ENCODE measurements at places on chromosomes 2 and 18. TPM values are rescaled to one million over a fixed set of nuclear protein-coding genes. Genes with fewer than 3 reads are reported as not detected.

GRCh38 chr2:75097831-75098230 is 101.5 kb downstream of the TACR1 start:
- no peak for DNase-seq
- peaks cover 3% of the 10 kb centered on the region for H3K4me1 ChIP-seq
- no peak overlapping the region for H3K4me3 ChIP-seq
- no peak overlapping the region for H3K27ac ChIP-seq
- H3K27me3 ChIP-seq: peaks cover 6% of the 10 kb centered on the region

- H3K36me3 ChIP-seq: no peaks in the 10 kb centered on the region
- H3K27me3 ChIP-seq: no peaks in the 10 kb centered on the region
- H3K27ac ChIP-seq: no peak overlapping the region
- no peak for DNase-seq
Observed at GRCh38 chr2:235024191-235024860, 72.5 kb downstream of the SH3BP4 start.

DNA sequence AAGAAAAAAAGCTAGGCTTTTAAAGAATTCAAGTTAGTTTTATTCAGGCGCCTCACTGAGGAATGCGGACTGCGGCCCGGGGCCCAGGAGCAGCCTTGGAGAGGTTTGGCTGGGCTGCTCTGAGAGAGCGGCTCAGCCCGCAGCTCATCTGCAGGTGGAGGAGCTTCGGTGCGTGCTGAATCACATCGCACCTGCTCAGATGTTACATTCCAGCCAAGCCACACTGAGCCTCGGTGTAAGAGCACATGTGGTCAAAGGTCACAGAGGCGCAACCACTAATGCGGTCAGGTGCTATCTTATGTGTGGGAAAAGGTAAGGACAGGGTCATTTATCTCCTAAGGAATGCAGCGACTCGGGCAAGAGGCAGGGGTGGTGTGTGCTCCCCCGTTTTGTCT is 17.1 kb upstream of the CNDP1 start:
- no peak for DNase-seq
- H3K27ac ChIP-seq: no peak overlapping the region
- no peaks in the 10 kb centered on the region for H3K27me3 ChIP-seq
- H3K4me1 ChIP-seq: no peaks in the 10 kb centered on the region
- H3K36me3 ChIP-seq: peaks cover 26% of the 10 kb centered on the region
- no peak overlapping the region for H3K4me3 ChIP-seq

DNA sequence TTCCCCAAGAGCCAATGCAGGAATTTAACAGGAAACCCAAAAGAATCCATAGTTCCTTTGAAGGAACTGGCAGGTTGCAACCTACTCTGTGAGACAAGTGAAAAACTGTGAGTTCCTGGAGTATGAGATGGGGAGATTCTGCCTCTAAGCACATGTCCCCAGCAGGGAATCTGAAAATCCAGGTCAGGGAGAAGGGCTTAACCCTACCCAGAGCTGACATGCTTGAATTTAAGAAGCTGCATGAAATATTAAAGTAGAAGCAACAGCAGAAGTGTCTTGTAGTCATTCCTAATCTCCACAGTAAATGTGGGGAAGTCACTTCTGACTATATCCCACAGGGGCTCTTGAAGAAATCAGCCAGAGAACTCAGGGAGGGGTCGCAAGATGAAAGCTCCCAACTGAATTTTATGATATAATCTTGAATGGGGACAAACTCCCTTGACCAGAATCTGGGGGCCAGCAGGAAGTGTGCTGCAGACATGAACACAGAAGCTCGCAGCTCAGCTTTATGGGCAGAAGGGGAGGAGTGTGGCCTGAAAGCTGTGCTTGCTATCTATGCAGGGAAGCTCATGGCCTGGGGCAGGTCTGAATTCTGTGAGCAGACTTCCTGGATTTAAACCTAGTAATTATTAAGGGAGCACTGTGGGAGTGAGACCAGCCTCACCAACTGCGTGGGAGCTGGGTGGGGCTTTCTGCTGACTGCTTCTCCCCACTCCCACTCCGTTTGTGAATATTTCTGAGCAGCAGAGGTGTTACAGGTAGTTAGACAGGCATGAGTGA is 184.1 kb upstream of the KYNU start:
- DNase-seq: no peak
- H3K27me3 ChIP-seq: no peaks in the 10 kb centered on the region
- no peak overlapping the region for H3K4me3 ChIP-seq
- no peaks in the 10 kb centered on the region for H3K4me1 ChIP-seq
- H3K36me3 ChIP-seq: no peaks in the 10 kb centered on the region

DNA sequence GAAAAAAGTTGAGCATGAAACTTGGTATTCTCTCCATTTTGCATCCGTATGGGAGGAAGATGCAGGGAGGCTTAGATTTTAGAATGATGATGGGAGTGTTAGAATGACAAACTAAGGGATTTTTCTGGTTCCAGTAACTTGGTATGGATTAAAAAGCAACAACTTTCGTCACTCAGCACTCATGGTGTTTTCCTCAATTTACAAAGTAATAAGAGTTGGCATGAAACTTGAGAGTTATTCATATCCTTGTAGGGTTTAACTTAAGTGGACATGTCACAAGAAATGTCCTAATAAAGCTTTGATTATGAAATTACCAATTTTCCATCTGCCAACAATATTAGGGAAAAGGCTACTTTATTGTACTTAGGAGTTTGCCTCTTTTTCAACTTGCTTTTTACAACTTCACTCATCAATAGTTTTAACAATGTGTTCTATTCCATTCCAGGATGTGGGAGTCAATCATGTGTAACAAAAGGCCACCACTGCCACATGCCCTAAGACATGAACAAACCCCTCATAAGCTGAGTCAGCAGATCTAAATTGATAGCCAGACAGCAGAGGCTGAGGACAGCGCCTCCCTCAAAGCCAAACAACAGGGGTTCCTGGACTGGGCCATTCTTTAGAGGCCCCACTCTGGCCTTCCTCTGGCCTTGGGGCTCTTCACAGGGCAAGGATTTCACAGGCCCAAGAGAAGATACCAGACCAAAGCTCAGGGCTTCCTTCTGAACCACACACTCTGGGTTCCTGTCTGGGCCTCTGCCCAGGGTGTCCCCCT is 265.8 kb downstream of the TNS1 start:
- H3K27ac ChIP-seq: no peak overlapping the region

- H3K27ac ChIP-seq: no peak overlapping the region
- no peaks in the 10 kb centered on the region for H3K4me1 ChIP-seq
- no peak for DNase-seq
- H3K27me3 ChIP-seq: peaks cover 25% of the 10 kb centered on the region
- H3K4me3 ChIP-seq: no peak overlapping the region
- no peaks in the 10 kb centered on the region for H3K36me3 ChIP-seq
Observed at GRCh38 chr2:45211636-45212035, 202.4 kb upstream of the SIX2 start.

- H3K27me3 ChIP-seq: no peaks in the 10 kb centered on the region
- peaks cover 25% of the 10 kb centered on the region for H3K4me1 ChIP-seq
- H3K27ac ChIP-seq: no peak overlapping the region
- no peak for DNase-seq
Observed at GRCh38 chr2:85545780-85546240, 6.8 kb downstream of the MAT2A start.

DNA sequence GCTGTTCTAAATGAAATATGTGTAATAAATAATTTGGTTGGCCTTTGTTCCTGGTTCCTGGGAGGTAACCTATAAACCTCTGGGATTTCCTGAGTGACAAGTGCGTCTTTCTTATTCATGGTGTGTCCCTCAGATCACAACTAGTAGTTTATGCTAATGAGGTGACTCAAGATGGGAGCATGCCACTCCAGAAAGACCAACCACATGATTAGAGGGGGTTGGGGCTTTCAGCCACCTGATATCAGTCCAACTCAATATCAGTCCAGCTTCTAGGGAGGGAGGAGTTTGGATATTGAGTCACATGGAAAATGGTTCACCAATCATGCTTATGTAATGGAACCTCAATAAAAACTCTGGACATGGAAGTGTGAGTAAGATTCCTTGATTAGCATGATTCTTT is 96.6 kb downstream of the QPCT start:
- H3K4me3 ChIP-seq: no peak overlapping the region
- no peaks in the 10 kb centered on the region for H3K36me3 ChIP-seq
- no peak overlapping the region for H3K27ac ChIP-seq
- H3K27me3 ChIP-seq: peaks cover 7% of the 10 kb centered on the region
- H3K4me1 ChIP-seq: no peaks in the 10 kb centered on the region

- no peak overlapping the region for H3K4me3 ChIP-seq
- peaks cover 7% of the 10 kb centered on the region for H3K27me3 ChIP-seq
- H3K4me1 ChIP-seq: no peaks in the 10 kb centered on the region
Observed at GRCh38 chr18:34659579-34660517, 50.2 kb upstream of the DTNA start.

DNA sequence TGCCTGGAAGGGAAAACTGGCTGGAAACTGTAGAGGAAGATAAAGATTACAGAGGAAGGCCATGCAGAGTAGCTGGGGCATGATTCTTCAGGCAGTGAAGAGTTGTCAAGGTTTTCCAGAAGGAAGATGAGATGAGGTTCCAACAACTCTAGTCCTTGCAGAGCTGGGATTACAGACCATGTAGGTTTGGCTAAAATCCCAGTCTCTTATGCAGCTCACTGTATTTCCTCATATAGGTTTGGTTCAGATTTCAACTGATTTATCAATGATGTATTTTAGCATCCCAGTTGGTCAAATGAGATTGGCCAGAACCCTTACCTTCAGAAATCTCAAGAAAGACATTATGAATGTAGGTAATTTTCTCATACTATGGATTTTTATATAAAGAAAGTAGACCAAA is 16.4 kb downstream of the FAP start:
- H3K4me1 ChIP-seq: no peaks in the 10 kb centered on the region
- no peak overlapping the region for H3K4me3 ChIP-seq
- H3K27ac ChIP-seq: no peak overlapping the region
- no peaks in the 10 kb centered on the region for H3K36me3 ChIP-seq

DNA sequence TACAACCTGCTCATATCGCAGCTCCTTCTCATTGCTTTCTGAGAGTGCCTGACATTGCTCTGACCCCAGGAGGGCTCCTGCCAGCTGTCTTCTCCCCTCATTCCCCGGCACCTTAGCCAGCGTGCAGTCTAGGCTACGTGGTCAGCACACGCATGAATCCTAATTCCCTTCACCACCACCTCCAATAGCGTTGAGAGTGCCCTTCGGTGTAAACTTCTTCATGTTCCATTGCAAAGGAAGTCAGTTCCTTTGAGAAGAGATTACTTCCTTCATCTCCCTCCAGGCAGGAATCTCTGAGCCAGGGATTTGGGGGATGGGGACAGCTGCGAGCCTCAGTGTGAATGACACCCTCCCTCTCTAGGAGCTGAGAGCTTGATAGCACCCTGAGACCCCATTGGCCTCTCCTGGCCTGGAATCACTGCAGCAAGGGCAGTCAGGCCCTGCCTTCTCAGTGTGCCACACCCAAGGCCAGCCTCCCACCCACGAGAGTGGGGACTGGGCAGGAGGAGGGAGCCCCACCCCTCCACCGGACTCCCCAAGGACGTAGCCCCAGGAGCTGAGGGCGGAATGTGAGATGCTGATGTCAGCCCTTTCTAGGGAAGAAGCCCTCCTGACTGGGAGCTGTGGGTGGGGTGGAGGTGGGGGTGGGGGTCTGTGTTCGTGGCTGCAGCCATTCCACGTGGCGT is 53.4 kb downstream of the SLC66A2 start:
- peak; percentile 26 for DNase-seq
- H3K4me1 ChIP-seq: no peaks in the 10 kb centered on the region
- H3K4me3 ChIP-seq: no peak overlapping the region
- peaks cover 3% of the 10 kb centered on the region for H3K27me3 ChIP-seq
- H3K36me3 ChIP-seq: peaks cover 13% of the 10 kb centered on the region

DNA sequence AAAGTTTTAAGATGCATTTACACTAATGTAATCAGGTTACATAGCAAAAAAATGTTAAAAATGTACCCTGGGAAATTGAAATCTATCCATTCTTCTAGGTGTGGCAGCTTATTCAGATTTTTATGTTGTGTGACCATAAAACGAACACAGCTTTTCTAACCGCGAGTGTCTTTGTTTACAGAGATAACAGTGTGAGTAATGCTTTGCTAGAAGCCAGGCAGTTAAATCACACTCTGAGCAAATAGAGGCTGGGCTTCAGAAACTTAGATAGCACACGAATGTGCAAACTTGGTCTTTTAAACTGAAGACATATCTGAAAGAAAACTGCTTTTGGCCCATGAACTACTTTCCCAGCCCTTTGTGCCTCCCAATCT is 116.1 kb downstream of the SPTBN1 start:
- peak overlapping the region; percentile 78 for H3K4me3 ChIP-seq
- no peak for DNase-seq
- peak overlapping the region; percentile 90 for H3K27ac ChIP-seq
- H3K4me1 ChIP-seq: peaks cover 82% of the 10 kb centered on the region
- H3K27me3 ChIP-seq: no peaks in the 10 kb centered on the region
- peaks cover 20% of the 10 kb centered on the region for H3K36me3 ChIP-seq

DNA sequence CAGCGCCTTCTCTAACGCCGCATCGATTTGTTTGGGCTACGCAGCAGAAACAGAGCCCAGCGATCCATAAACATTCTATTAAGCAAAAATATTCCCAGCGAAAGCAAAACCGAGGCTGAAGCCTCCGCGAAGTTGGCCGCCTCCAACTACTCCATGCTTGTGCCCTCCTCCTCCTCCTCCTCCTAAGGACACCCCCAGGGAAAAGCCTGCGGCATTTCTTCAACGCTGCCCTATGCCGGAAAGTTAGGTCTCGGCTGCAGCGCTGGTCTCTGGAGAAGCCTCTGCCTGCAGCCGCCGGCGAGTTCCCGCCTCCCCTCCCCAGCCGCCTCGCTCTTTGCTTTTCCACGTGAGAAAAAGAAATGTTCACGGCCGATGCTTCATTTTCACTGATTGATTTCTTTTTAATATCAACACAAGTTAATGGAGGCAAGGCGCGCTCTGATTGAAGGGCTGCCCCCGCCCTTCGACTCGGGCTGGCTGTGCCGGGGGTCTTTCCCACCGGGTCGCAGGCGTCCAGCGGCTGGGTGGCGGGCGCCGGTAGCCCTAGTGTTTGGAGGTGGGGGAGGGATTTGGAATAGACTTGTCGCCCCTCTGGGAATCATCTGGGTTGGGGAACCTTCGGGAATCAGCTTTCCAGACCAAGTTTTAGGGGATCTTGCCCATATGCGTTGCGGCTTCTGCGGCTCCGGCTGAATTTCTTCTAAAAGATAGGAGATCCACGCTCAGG is 3.9 kb downstream of the NRP2 start:
- no peaks in the 10 kb centered on the region for H3K36me3 ChIP-seq
- peaks cover 24% of the 10 kb centered on the region for H3K4me1 ChIP-seq
- peak; percentile 36 for DNase-seq
- H3K4me3 ChIP-seq: peak overlapping the region; percentile 84
- no peak overlapping the region for H3K27ac ChIP-seq
- peaks cover 73% of the 10 kb centered on the region for H3K27me3 ChIP-seq

GRCh38 chr2:73156539-73157124 is 43.9 kb upstream of the RAB11FIP5 start:
- no peak overlapping the region for H3K4me3 ChIP-seq
- peaks cover 3% of the 10 kb centered on the region for H3K4me1 ChIP-seq
- H3K27me3 ChIP-seq: peaks cover 47% of the 10 kb centered on the region
- H3K36me3 ChIP-seq: no peaks in the 10 kb centered on the region

- H3K27ac ChIP-seq: no peak overlapping the region
- H3K27me3 ChIP-seq: peaks cover 2% of the 10 kb centered on the region
- no peaks in the 10 kb centered on the region for H3K36me3 ChIP-seq
- no peak for DNase-seq
- no peak overlapping the region for H3K4me3 ChIP-seq
Observed at GRCh38 chr2:152367547-152368390, 32.8 kb downstream of the FMNL2 start.

Gene SCG2
- not detected for total RNA-seq

Gene RAMP1
- total RNA-seq: 0.68 TPM

Gene ATG9A
- 62.1 TPM for total RNA-seq

Gene CCDC85A
- total RNA-seq: not detected

Gene MTCL1
- 0.43 TPM for total RNA-seq

Gene NEU2
- total RNA-seq: not detected

Measured in activated naive CD8-positive, alpha-beta T cell treated with anti-CD3 and anti-CD28 coated beads, Interleukin-2, amount 10 ng/mL, durations not matched to agents 7 days and 5 days (primary cell).